ENCODE measurements at places on chromosomes 2 and 18.

GRCh38 chr2:227761740-227762476, 16.2 kb downstream of the SCYGR8 start:
- DNase-seq: no peak

- no peak for DNase-seq
These were observed 165.9 kb downstream of the UXS1 start for GRCh38 chr2:106028192-106028591.

DNA sequence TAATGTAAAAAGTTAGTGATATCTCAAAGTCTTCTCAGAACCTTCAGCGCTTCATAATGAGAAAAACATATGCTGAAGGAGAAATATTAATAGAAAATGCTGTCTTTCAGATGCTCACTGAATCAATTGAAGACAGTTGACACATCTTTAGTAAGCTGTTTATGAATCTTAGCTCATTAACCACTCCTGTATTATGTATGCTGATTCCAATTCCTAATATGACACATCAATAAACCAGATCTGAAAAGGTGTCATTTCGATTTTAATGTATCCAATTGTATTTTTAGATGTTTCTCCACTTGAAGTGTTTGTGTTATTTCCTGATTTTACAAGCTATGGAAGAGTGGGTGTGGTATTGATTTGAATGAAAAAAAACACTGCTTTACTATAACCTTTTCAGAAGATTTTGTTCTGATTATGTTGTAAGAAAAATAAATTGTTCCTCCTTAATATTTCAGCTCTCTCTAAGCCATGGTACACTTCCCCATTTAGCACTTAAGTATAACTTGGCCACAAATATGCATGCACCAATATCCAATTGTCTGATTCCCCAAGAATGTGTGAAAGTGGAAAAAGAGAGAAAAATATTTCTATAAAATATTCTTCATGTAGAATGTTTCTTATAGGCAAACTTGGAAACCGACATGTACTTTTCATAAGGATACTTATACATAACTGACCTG, 569.8 kb downstream of the ARHGAP15 start:
- no peak for DNase-seq

- no peak for DNase-seq
These were observed 34.3 kb downstream of the KIF1A start for GRCh38 chr2:240785424-240786335.

DNA sequence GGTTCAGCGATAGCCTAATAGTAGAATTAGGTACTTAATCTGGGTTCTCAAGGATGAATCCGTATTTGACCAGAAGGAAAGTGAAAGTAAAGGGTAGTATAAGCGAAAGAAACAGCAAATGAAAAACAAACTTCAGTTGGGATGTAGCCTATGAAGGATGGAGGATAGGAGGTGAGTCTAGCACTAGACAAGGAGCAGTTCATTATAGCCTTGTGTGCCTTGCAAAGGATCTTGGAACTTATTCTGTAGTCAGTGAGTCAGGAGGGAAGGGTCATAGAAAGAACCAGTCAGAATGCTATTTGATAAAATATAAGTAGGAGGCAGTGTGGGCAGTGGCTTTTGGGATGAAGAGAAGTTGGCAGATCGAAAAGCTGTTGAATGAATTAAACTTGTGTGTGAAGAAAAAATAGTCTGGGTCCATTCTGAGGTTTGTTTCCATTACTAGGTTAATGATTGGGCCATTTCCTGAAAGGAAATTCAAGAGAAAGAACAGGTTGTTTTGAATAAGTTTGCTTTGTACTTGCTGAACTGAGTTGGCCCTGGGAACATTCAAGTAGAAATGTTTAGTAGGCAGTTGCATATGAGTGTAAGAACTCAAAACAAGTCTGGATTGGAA, 48.5 kb downstream of the ANKRD12 start:
- DNase-seq: no peak

GRCh38 chr2:66559672-66560071, 124.7 kb downstream of the MEIS1 start:
- no peak for DNase-seq

DNA sequence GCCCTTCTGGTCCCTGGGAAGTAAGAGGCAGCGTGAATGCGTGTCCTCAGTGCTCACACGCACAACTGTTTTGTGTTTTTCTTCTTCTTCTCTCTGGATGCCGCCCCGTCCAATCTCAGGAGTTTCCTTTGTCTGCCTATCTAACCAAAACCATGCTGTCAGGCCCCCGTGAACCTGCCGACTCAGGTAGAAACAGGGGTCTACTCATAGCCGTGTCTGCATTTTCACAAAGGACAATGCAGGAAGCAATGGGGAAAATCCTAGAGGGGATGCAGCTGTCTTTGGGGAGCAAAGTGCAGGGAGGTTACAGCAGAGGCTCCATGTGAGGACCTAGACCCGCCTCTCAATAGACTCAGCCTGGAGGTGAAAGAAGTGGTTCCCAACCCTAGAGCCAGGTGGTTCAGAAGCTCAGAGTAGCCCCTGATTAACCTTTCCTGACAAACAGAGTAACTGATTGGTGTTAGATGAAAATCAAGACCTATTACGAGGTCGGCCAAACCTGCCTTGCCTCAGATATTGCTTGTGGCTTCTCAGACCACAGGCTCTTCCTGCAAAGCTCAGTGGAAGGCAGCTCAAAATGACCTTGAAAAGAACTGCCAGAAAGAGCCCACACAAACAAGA, 49.3 kb downstream of the CD226 start:
- DNase-seq: no peak

Measured in GM12892 (cell line).